Dermis microvascular lymphatic vessel endothelial cell (primary cell): ENCODE measurements at places on chromosomes 1 and 21. TPM values are rescaled to one million over a fixed set of nuclear protein-coding genes. Genes with fewer than 3 reads are reported as not detected.

The LEPR gene
- 25.4 and 40.5 TPM in 2 replicates for total RNA-seq

The LAMB3 gene
- 1.3 and 3.0 TPM in 2 replicates for total RNA-seq

The LIN28A gene
- total RNA-seq: not detected in 2 replicates

The OR2T35 gene
- total RNA-seq: not detected in 2 replicates

The OR14K1 gene
- not detected in 2 replicates for total RNA-seq

The GBP4 gene
- 2.3 and 7.6 TPM in 2 replicates for total RNA-seq

The ZFYVE9 gene
- 21.7 and 30.7 TPM in 2 replicates for total RNA-seq

The BSND gene
- under 0.01 TPM in 1 of 2 replicates, not detected in the other for total RNA-seq

The AMY1C gene
- not detected in 2 replicates for total RNA-seq

The AGBL4 gene
- total RNA-seq: 0.13 TPM in 1 of 2 replicates, not detected in the other

The OR2AK2 gene
- not detected in 2 replicates for total RNA-seq

The SLC30A2 gene
- 0.13 TPM in 1 of 2 replicates, not detected in the other for total RNA-seq

The PEAR1 gene
- total RNA-seq: 10.9 and 25.2 TPM in 2 replicates

The RNU1-3 gene
- total RNA-seq: under 0.01 TPM in 2 replicates

The ZBTB8B gene
- under 0.01 TPM in 2 replicates for total RNA-seq

The KRTAP19-1 gene
- not detected in 2 replicates for total RNA-seq

The C1QA gene
- total RNA-seq: not detected in 2 replicates

The TDRD5 gene
- total RNA-seq: 0.13 and 0.51 TPM in 2 replicates

The OVAAL gene
- not detected in 2 replicates for total RNA-seq

The PCP4L1 gene
- not detected in 2 replicates for total RNA-seq

The NPHS2 gene
- total RNA-seq: not detected in 2 replicates

The ADORA3 gene
- 0.13 TPM in 1 of 2 replicates, not detected in the other for total RNA-seq

The PDE4DIP gene
- total RNA-seq: 5.7 and 6.3 TPM in 2 replicates

The IFI44L gene
- total RNA-seq: 0.26 and 0.38 TPM in 2 replicates

The STMN1 gene
- total RNA-seq: 131 and 144 TPM in 2 replicates

The CD1E gene
- not detected in 2 replicates for total RNA-seq

The TMEM269 gene
- total RNA-seq: under 0.01 TPM in 1 of 2 replicates, not detected in the other

The KRTAP21-2 gene
- not detected in 2 replicates for total RNA-seq

The FRRS1 gene
- 0.38 and 1.4 TPM in 2 replicates for total RNA-seq

The MYOC gene
- total RNA-seq: not detected in 2 replicates

The FAF1 gene
- 23.7 and 25.0 TPM in 2 replicates for total RNA-seq

The CTSK gene
- 0.51 and 0.63 TPM in 2 replicates for total RNA-seq

The PTPRF gene
- 50.2 and 99.8 TPM in 2 replicates for total RNA-seq

The NTNG1 gene
- total RNA-seq: 0.13 TPM in 2 replicates
